ENCODE measurements at places on chromosomes 4 and X. TPM values are rescaled to one million over a fixed set of nuclear protein-coding genes. Genes with fewer than 3 reads are reported as not detected.

ARMCX4 gene
- 1.5 TPM for total RNA-seq

CRMP1 gene
- total RNA-seq: not detected

PRKG2 gene
- 0.23 TPM for total RNA-seq

CFAP299 gene
- not detected for total RNA-seq

DNA sequence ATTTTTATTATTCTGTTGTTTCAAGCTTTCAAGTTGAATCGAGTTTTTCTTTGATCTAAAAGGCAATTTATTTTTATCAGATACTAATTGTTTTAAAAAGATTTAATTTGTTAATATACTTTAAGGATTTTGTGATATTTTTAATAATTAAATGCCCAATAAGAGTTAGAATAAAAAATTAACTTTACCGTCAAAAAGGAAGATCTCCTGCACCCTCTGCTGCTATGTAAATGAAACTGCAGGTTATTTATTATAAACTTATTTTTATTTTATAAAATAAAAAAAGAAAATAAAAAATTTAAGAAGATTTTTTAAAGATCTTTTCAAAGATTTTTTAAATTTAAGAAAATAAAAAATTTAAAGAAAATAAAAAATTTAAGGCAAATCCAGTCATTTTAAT lies 166.1 kb downstream of the CCSER1 start:
- DNase-seq: no peak
- no peak overlapping the region for H3K4me3 ChIP-seq
- no peak overlapping the region for H3K27ac ChIP-seq
- H3K36me3 ChIP-seq: no peaks in the 10 kb centered on the region
- no peaks in the 10 kb centered on the region for H3K27me3 ChIP-seq

- no peaks in the 10 kb centered on the region for H3K4me1 ChIP-seq
- no peak for DNase-seq
These were observed 245.2 kb downstream of the THOC2 start for GRCh38 chrX:123487669-123488068.

DNA sequence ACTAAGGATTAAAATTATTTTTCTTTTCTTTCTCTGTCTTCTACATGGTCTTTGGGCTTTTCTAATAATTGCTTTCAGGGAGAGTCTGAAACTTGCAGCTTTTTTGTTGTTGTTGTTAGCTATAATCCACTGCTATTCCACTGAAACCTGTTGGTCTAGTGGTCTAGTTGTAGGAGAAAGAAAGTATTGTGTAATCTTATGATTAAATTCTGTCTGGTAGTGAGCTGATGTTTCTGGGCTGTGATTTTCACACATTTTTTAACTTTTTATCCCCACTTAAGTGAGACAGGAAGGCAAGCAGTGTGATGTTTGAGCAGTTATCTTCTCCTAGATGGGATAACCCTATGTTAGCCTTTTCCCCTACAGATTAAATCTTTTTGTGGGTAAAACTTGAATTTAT lies 825.2 kb downstream of the PCDH7 start:
- no peaks in the 10 kb centered on the region for H3K27me3 ChIP-seq
- H3K36me3 ChIP-seq: no peaks in the 10 kb centered on the region

GRCh38 chrX:113058634-113059033 lies 218.0 kb upstream of the AMOT start:
- DNase-seq: no peak
- H3K36me3 ChIP-seq: no peaks in the 10 kb centered on the region
- no peak overlapping the region for H3K27ac ChIP-seq
- no peaks in the 10 kb centered on the region for H3K27me3 ChIP-seq
- H3K4me3 ChIP-seq: no peak overlapping the region

DNA sequence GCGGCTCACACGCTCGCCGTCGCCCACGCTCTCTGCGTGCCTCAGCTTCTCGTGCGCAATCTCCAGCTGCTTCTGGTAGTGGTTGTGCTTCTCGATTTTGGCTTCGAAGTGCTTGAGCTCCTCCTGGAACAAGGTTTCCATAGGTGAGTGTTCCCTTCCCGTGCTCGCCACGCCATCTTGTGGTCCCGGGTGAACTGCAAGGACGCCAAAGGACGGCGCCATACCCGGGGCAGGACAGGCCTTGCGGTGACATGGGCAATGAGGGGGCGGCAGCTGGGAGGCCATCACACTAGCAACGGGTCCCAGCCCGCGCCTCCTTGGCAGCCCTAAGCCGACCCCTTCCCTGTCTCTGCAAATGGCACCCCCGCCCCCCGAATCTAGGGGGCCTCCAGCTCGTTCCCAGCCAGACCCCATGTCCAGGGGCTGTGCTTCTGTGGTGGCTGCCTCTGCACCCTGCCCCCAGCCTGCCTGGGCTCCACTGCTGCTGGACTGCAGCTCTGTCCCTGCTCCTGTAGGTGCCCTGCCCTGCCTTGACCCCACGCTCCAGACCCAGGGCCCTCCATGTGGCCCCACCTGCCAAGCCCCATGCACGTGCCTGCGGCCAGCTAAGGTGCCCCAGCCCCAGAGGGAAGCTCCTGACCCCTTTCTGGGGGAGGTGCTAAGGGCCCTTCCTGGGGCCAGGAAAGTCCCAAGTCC lies 17.3 kb downstream of the LRPAP1 start:
- H3K4me1 ChIP-seq: no peaks in the 10 kb centered on the region
- H3K4me3 ChIP-seq: no peak overlapping the region
- H3K27ac ChIP-seq: no peak overlapping the region
- no peaks in the 10 kb centered on the region for H3K27me3 ChIP-seq
- peaks cover 57% of the 10 kb centered on the region for H3K36me3 ChIP-seq
- DNase-seq: no peak

- no peaks in the 10 kb centered on the region for H3K27me3 ChIP-seq
- peaks cover 11% of the 10 kb centered on the region for H3K4me1 ChIP-seq
These were observed 63.3 kb downstream of the RFC1 start for GRCh38 chr4:39302901-39303300.

- H3K4me3 ChIP-seq: peak overlapping the region; percentile 56
- no peak overlapping the region for H3K27ac ChIP-seq
- DNase-seq: no peak
- peaks cover 33% of the 10 kb centered on the region for H3K4me1 ChIP-seq
These were observed 2.1 kb downstream of the TET2 start for GRCh38 chr4:105148776-105149175.

DNA sequence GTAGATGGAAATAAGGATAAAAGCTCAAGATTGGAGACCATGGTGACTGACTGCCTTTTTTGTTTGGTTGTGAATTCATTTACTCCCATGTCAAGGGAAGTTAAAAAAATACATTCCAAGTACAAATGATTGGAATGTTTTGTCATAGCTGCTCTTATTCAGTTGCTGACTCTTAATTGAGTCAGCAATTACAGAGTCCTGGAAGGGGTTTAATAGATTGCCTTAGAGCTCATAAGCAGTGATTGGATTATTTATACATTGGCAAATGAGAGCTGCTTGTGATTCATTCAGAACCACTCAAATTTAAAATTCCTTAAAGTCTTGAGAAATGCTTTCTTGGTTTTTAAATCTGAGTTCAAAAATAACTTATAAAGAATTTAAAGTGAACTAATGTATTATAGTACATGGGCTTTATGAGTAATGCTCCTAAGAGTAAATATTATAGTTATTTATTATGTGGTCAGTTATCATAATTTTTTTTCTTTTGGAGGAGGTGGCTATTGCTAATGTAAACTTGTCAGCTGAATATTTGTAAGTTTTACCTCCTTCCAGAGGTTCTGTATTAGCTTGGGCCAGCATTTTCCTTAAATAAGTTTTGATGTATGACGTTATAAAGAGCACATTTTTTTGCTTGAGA lies 13.6 kb downstream of the JADE1 start:
- peaks cover 33% of the 10 kb centered on the region for H3K36me3 ChIP-seq
- H3K4me3 ChIP-seq: no peak overlapping the region
- no peaks in the 10 kb centered on the region for H3K27me3 ChIP-seq
- no peak overlapping the region for H3K27ac ChIP-seq
- peaks cover 46% of the 10 kb centered on the region for H3K4me1 ChIP-seq

DNA sequence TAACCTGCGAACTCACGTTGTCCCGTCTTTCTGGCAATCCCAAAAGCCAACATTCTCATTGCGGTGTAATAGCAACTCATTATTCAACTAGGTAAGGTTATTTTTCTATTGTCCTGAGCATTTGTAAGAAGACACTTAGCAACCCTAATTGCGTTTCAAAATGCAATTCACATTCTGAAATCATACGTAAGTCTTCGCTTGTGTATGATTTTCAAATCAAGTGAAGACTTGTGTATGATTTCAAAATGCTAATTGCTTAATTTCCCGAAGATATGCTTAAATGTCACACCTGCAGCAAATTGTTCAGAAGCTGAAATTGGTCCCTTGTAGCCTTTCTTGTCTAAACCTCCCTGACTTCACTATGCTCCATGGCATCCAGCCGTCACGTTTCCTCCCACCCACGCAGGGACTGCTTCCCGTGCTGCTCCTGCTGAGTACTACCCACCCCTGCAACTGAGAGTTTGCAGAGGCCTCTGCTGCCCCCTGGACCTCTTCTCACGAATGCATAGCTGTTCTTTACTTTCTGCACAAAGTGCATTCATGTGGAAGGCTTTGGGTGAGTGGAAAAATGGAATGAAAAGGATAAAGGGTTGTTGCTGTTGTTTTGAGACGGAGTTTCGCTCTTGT lies 40.8 kb upstream of the CLDN24 start:
- H3K27ac ChIP-seq: no peak overlapping the region
- H3K4me3 ChIP-seq: no peak overlapping the region
- H3K4me1 ChIP-seq: no peaks in the 10 kb centered on the region
- H3K36me3 ChIP-seq: no peaks in the 10 kb centered on the region

DNA sequence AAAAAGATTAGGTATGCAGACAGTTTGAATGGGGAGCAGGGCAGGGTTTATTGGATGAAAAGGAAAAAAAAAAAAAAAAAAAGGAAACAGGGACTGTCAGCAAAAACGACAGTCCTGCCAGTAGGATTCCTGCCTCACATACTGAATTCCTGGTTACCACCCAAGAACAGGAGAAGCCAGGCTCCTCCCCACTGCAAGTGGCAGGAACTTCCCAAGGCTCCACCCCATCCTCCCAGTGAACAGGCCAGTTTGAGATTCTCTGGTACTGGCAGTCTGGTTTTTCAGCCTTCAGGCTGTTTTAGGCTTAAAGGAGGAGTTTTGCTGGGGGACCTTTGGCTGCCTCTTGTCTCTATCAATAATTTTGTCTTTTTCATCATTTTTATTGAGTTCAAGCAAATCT lies 360.0 kb upstream of the CXorf51A start:
- H3K27me3 ChIP-seq: no peaks in the 10 kb centered on the region
- no peak for DNase-seq
- no peaks in the 10 kb centered on the region for H3K4me1 ChIP-seq
- no peak overlapping the region for H3K27ac ChIP-seq
- no peak overlapping the region for H3K4me3 ChIP-seq

GRCh38 chrX:133776072-133776471 lies 209.3 kb downstream of the GPC3 start:
- no peaks in the 10 kb centered on the region for H3K4me1 ChIP-seq
- H3K27me3 ChIP-seq: no peaks in the 10 kb centered on the region
- no peaks in the 10 kb centered on the region for H3K36me3 ChIP-seq
- no peak overlapping the region for H3K4me3 ChIP-seq
- peak; percentile 35 for DNase-seq

- no peak overlapping the region for H3K4me3 ChIP-seq
- no peak overlapping the region for H3K27ac ChIP-seq
- no peaks in the 10 kb centered on the region for H3K36me3 ChIP-seq
- H3K4me1 ChIP-seq: peaks cover 8% of the 10 kb centered on the region
- peaks cover 2% of the 10 kb centered on the region for H3K27me3 ChIP-seq
These were observed 91.1 kb upstream of the KIT start for GRCh38 chr4:54566608-54567007.

DNA sequence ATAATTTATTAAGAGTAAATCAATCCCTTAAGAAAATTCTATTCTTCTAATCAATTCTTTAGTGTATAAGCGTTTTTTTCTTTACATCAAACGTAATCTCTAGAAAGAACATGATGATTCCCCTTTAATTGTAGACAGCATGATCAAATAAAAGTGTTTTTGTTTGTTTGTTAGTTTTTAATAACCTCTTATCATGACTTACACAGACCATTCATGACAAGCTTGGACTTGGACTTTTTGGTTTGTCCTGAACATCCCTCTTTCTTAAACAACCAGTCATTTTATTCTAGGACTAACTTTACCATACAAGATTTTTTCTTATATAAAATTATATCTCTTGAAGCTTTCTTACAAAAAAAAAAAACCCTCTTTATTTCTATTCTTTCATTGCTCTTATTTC lies 344.6 kb upstream of the SPOCK3 start:
- H3K4me1 ChIP-seq: no peaks in the 10 kb centered on the region
- no peak overlapping the region for H3K4me3 ChIP-seq
- DNase-seq: no peak
- no peak overlapping the region for H3K27ac ChIP-seq

DNA sequence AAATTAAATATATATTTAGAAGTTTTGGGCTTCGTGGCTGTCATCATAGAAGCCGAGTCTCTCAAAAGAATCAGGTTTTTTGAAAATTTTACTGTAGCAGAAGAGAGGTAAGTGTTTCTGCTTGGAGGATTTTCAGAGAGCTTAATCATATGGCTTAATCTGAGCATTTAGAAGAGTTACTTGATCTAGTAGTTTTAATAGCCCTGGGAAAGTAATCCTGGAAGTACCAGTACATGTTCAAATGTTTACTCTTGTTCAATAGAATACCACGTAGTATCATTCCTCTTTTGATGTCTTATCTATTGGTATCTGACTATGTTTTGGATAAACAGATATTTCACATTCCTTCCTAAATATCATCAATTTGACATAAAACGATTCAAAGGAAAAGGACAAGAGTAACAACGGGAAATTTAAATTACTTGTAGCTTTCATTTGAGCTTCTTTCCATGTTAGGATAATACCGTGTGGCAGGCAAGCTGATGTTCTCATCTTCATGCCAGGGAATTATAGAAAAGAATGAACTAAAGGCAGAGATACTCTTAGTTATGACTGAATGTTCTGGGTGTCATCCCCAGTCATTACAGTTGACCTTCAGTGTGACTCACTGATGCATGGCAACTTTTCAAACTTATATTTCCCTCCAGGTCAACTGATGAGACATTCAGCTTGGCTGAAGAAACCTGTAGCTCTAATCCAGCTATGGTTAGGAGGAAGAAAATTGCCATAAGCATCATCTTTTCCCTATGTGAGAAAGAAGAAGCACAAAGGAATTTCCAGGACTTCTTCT lies 89.8 kb downstream of the FNIP2 start:
- no peak overlapping the region for H3K27ac ChIP-seq
- DNase-seq: no peak
- H3K36me3 ChIP-seq: peaks cover 11% of the 10 kb centered on the region
- peaks cover 4% of the 10 kb centered on the region for H3K4me1 ChIP-seq
- H3K4me3 ChIP-seq: no peak overlapping the region

- H3K36me3 ChIP-seq: no peaks in the 10 kb centered on the region
- no peak overlapping the region for H3K27ac ChIP-seq
- no peaks in the 10 kb centered on the region for H3K4me1 ChIP-seq
- DNase-seq: no peak
- no peak overlapping the region for H3K4me3 ChIP-seq
- H3K27me3 ChIP-seq: no peaks in the 10 kb centered on the region
These were observed 22.5 kb downstream of the MID1 start for GRCh38 chrX:10597871-10598270.
